Hypothalamus (tissue), 51 donors: ENCODE measurements at places on chromosomes 5 and 9.
A peak's percentile ranks its signal among the peaks of the same experiment; 100 is the strongest.

- no peak for DNase-seq
Measured at GRCh38 chr5:63726496-63726895, 235.7 kb downstream of the HTR1A start.

DNA sequence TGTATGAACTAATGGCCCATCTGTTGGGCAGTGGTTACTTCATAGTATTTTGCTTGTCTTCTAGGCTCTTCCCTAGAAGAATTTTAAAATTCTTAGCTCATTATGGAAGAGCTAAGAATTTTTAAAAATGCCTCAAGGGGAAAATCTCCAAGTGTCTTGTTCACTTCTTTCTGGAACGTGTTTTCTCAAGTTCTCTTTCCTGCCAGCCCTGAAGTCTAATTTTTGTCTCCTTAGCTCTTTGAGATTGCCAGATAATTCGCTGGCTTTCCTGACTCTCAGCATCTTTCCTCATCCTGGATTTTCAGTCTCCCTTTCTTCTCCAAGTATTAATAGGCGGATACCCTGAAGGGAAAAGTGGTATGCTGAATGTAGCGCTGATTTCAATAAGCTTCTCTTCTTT lies 395.4 kb downstream of the ARRDC3 start:
- DNase-seq: no peak

- no peak for DNase-seq
Measured at GRCh38 chr5:95916687-95917085, 45.0 kb downstream of the ELL2 start.

DNA sequence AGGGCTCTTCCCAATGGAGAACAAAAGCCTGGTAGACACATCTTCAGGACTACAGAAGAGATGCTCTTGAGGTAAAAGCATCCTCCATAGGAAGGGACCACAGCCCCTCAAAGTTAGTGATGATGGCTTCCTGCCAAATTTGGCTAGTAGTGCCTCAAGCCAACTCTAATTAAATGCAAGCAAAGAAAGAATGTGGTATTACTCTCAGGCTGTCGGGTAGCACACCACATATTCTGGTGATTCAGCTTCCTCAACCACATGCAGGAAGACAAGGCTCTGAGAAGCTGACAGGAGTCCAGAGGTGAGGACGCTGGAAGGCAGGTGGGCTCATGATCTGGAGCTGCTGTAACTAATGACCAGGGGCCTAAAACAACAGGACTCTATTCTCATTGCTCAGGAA lies 37.2 kb upstream of the S1PR3 start:
- no peak for DNase-seq

- no peak for DNase-seq
Measured at GRCh38 chr9:98839724-98840123, 32.3 kb downstream of the GALNT12 start.

DNA sequence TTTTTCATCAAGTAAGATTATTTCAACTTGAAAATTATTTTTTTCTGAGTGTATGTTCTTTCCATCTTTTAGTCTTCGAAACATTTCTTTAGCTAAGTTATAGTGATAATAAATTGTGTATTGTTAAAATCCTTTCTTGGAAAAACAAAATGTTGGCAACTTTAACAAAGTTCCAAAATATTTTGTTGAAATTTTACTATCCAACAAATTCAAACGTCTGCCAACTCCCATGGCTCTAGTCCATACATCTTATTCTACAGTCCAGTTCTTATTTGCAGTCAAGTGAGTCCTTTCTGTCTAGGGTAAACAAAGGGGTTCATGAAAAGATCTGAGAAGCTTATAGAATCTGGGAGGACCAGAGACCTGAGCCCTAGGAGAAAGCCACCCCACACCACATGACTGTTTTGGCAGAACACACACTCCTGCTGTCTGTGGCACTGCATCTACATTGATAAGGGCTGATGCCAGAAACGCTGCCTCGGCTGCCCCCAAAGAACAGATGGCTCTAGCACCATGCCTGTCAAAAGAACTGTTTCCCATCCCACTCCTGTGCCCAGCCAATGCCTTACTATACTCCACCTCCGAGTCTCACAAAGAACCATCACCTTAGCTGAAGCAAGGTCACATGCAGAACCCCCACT lies 47.5 kb downstream of the FEM1C start:
- no peak for DNase-seq

DNA sequence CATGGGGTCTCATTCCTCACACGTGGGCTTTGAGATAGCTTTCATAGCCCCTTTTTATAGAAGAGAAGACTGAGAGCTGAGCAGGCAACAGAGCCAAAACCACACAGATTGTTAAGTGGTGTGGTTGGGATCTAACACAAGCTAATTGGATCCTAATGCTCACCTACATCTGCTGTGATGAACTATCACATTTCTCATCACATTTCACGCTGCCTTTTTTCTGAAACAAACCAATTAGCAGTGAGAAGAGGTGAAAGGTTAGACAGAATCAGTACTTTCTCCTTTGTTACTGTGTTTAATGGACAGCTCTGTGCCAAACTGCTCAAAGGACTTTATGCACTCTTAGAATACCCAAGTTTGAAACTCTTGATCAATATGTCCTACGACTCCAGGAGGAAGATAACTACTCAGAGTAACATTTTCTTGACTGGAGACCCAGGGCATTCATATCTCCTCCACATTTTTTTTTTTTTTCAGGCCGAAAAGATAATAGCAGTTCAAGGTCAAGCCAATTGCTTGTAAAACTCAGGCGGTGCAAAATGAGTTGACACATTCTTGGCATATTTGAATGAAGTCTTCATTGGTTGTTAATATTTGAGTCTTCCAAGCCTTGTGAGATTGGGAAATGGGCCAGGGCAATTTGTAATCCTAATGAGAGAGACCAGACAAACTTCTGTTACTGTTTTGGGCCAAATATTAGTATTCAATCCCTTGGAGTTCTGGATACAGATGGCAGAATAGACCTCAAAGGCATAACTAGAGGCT lies 138.4 kb downstream of the KCTD16 start:
- no peak for DNase-seq

DNA sequence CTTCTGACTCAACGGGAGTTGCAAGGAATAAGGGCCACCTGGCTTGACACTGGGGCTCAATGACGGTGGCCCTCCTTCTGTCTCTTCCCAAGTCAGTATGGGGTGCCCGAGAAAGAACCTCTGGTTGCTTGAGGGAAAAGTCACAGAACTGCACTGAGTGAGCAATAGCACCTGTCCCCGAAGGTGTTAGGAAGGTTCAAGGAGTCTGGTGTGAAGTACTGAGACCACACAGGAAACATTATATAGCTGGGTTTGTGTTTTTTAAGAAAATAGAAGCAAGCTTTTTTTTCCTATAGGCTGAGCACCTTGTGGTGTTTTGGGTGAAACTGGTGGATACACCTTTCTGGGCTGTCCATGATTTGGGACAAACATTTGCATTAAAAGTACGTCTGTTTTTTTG lies 62.9 kb downstream of the SPIN1 start:
- no peak for DNase-seq

DNA sequence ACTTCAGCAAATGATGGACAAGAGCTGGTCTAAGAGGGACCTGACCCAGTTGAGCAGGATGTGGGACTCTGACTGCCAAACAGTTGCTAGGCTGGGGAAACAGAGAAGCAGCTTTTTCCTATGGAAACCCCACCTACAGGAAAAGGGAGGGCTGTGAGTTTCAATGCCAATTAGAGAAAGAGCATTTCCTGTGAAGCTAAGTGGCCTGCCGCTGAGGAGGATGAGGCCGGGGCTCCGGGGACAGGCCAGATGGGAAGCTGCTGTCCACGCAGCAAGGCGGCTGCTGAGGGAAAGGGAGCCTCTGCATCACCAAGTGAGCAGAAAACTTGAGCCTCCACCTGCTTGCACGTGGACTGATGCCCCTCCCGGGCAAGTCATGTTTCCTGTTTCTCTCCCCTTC lies at the start of gene PCDH12:
Gene PCDH12 (minus strand): TSS at position 90 of the 400 bp plus-strand sequence. CDS start 351 bp downstream, outside the sequence.
- no peak for DNase-seq

- DNase-seq: no peak
Measured at GRCh38 chr9:106880863-106881262, 17.9 kb downstream of the ZNF462 start.

DNA sequence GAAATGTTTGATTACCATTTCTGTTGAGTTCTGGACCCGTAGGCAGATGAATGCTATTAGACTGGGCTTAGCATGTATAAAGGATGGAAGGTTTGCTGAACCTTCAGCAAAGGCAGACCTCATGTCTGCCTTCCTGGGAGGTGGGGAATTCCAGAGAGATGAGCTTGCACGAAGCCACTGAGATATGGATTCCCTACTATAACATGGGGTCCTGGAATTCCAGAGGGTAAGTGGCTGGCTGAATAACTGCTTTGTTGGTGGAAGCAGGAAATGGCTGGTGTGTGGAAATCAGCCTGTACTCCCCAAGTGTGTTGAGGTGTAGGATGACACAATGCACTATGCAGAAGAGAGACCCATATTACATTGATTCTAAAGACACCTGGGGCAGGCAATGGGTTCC lies 526.4 kb downstream of the CTNND2 start:
- no peak for DNase-seq

GRCh38 chr5:132498152-132498551 lies 7.6 kb upstream of the IRF1 start:
- DNase-seq: peak; percentile 38

DNA sequence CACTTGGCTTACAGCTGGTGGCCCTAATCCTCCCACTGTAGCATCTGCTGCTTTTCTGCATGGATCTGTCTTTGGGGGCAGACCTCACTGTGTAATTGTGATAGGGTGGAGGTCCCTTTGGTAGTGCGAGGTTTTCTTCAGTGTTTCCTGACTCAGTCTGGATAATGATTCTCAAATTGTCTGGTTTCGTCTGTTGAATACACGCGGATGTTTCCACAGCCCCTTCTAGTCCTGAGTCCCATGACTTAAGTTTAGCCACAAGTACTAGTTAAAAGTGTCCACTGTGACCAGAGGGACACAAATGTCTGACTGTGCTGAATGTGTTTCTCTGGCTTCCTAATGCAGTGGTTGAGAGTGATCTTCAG lies 70.5 kb downstream of the LMNB1 start:
- DNase-seq: no peak

DNA sequence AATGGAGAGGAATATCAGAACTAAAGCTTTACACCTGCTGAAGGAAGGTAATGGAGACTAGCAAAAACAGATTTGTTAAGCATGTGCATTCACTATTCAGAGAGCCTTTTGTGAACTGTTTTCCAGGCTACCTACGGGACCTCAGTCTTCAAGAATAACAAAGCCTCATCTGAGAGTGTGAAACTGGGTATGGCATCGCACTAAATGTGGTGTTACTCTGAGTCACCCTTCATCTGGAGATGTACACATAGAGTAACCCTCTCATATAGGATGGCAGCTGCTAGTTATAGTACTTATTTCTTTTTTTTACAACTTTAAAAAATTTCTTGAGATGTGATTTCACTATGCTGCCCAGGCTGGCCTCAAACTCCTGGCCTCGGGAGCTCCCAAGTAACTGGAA lies 306.8 kb downstream of the ZNF608 start:
- no peak for DNase-seq

GRCh38 chr5:77316871-77317661 lies 106.6 kb downstream of the PDE8B start:
- no peak for DNase-seq

DNA sequence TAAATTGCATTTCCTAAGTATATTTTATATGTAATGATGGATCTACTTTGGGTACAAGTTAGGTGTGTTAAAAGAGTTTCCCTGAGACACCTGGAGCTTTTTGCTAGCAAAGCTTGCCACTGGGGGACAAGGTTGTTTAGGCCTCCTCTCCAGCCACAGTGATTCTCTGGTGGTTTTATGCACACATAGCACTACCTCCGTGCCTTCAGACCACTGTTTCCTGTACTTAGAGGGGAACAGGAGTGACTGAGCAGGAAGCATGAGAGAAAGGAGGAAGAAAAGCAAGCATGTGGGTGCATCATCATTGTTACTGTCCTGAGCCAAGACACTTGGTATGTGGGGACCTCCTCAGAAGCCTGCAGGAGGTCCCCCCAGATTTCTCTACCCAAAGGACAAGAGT lies 272.1 kb downstream of the RASEF start:
- DNase-seq: no peak

DNA sequence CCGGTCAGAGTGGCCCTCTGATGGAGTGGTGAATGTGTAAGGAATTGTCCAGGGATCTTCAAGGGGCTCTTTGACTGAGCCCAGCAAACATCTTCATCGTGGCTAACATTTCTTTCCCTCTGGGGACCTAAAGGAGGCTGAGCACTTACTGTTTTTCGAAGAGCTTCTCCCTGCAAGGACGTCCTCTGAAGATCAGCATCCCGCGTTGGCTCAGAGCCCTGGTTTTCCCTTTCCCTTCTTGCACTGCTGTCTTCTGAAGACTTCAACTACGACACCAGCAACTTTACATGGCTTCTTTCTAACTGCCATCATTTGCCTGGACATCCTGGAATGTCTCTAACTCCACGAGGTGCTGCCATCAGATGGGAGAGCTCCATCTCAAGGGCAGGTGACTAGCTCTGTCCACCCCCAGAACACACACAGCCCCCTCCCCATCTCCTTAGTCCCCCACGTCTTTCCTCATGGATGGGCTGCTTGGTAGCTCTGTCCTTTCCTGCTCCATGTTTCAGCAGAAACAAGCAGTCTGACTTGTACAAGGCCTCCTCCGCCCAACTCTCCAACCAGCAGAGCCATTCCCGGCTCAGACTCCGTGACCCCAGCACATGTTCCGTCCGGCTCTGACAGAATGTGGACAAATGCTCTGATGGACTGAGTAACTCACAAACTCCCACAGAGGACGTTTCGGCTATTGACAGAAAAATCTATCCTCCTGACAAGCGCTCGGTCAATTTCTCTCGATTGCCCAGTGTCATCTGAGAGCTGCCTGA lies 17.1 kb downstream of the SHB start:
- no peak for DNase-seq

DNA sequence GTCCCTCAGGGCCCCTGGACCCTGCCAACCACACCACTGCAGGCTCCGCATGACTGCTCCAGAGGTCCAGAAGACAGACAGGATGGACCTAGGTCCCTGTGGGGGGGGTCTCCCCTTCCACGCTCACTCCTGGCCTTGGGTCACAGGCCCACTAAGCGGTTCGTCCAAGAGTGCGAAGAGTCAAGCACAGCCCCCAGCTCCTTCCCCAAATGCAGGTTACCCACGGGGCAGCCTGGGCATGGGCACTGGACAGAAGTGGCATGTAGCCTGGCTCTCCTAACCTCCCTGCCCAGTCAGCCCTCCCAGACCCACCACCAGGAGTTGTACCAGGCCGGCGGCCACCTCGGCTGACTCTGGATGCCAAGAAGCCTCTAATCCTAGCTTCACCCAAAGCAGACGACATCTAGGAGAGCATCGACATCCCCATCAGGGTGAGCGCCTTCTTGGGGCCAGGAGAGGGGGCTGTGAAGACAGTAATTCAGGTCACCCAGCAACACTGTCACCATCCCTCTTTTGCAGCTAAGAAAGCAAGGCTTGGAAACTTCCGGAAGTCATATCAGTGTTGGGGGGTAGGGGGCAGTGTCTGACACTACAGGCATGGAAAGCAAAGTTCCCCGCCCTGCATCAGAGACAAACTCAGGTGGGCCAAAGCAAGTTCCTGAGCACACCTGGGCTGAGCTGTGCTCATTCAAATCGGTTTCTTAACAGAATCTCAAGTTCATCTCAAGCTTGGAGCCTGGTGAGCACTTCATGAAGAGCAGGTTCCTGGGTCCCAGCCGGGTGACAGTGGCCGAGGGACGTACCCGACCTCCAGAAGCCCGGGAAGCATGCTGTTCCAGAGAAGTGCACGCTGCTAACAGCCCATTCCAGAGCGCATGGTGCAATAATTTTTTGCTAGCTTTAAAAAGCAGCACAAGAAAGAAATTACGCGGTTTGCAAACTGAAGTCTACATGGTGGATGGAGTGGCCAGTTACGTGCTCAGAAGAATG lies 68.7 kb downstream of the SEMA4D start:
- no peak for DNase-seq

GRCh38 chr9:5846501-5846921 lies 13.6 kb upstream of the ERMP1 start:
- no peak for DNase-seq

GRCh38 chr5:148615644-148616275 lies 38.6 kb downstream of the HTR4 start:
- no peak for DNase-seq
